ENCODE measurements at places on chromosomes 12 and 14.

GRCh38 chr12:94990222-94990621 lies 13.3 kb downstream of the NDUFA12 start:
- no peak for DNase-seq

- DNase-seq = no peak
Observed at GRCh38 chr12:59396519-59396918, 199.3 kb upstream of the SLC16A7 start.

GRCh38 chr12:85275374-85275773 lies 4.6 kb upstream of the ALX1 start:
- DNase-seq = no peak

- no peak for DNase-seq
Observed at GRCh38 chr14:69428289-69428998, 30.0 kb downstream of the SLC39A9 start.

DNA sequence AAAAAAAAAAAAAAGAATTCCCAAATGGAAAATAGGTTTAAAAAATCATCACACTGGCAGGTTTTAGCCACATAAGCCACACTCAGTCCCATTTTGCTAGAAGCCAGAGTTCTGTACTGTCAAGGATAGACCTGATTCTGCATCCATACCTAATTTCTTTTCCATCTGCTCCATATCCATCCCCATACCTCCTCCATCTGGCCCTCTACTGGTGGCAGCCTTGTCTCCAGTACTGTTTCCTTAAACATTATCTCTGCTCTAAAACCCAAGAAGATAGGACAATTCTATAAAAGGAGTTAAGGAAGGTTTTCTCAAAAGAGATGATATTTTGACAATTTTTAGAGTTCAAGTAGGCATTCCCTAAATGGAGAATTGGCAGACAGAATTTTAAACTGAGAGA lies 26.0 kb upstream of the RXYLT1 start:
- DNase-seq = no peak

- no peak for DNase-seq
Observed at GRCh38 chr12:124605883-124606774, 38.7 kb upstream of the NCOR2 start.

DNA sequence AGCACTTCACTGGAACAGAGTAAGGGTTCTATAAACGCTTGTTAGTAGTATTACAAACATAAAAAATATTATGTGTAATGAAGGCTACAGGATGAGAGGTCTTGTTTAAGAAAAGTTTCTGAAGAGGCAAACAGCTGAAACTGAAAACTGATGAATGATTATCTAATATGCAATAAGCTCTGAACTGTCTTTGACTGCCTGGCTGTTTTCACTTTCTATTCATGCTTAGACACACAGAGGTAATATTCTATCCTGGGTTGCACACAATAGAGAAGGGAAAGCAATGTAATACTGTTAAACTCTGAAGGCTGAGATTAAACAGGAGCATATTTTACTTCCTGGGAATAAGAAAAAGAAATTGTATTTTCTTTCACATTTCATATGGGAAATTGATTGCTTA lies 251.3 kb downstream of the ALX1 start:
- DNase-seq = no peak

DNA sequence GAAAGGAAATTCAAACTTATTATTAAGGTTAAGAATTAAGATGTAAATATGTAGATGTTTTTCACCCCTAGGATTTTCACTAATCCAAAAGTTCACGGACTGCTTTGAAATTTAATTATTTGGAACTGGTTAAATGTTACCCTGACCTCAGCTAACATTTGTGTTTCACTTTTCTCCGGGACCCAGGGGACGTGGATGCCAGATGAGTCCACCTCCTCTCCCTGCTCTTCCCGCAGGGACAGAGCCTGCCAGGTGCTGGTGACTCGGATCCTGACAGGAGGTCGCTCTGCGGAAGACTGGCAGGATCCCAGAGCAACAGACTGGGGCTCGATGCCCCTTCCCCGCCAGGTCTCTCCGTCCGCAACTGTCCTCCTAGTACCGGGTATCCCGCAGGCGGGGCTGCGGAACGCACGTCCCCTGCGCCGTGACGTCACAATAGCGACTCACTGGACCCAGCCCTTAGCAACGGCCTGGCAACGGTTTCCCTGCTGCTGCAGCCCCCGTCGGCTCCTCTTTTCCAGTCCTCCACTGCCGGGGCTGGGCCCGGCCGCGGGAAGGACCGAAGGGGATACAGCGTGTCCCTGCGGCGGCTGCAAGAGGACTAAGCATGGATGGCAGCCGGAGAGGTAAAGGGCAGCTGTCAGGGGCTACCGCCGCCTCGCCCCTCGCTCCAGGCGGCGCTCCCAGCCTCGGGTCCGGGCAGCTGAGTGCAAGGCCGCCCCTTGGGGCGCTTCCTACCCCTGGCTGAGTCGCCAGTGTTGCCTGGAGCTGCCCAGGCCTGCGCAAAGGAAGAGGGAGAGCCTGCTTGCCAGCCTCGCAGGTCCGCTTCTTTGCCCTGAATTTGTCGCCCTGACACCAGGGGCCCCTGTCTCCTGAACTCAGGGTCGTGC lies at the start of gene SPATA7:
Gene SPATA7 (plus strand): TSS at position 446 of the 890 bp plus-strand sequence. CDS start 162 bp downstream, at position 608.
- peak; percentile 40 for DNase-seq

DNA sequence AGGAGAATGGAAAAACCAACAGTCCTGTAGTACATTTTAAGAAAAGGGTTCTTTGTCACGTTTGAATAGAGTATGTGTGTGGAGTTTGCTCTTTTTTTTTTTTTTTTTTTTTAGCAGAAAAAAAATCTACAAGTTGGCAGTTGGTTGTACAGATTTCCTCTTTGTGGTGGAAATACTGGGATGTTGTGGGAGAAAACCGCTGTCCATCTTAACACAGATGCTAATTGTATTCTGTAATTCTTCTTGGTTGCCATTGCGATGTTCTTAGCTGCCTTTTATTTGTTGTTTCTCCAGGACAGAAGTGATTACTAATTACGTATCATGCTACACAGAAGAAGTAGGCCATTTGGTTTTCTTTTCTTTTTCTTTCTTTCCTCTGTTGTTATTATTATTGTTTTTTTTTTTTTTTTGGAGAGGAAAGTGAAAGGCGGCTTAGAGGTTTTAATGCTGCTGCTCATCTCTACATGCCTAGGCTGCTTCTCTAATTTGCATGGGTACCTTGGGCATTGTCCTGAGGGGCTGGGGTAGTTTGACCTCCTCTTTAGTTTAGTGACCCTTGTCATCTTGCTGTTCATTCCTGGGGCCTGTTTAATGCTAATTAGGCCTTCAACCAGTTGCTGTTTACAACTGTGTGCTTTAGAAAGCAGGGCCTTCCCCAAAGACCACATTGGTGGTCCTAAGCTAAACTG lies 94.7 kb downstream of the TMTC2 start:
- DNase-seq = no peak

DNA sequence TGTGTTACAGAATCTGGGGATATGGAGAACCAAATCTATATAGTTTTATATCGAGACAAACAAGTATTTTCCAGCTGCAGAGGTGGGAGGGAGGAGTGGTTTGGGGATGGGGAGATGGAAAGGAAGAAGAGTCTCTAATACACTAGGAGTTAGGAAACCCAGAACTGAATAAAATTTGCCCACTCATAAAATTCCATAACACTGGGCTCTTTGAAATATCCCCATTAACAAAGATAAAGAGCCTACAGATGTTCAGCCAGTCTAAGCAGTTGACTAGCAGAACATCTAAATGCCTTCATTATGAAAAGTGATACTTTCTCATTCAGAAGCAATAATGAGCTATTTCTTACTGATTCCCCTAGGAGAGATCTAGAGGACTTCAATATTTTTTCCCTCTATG lies 151.7 kb upstream of the GZMB start:
- DNase-seq = no peak

DNA sequence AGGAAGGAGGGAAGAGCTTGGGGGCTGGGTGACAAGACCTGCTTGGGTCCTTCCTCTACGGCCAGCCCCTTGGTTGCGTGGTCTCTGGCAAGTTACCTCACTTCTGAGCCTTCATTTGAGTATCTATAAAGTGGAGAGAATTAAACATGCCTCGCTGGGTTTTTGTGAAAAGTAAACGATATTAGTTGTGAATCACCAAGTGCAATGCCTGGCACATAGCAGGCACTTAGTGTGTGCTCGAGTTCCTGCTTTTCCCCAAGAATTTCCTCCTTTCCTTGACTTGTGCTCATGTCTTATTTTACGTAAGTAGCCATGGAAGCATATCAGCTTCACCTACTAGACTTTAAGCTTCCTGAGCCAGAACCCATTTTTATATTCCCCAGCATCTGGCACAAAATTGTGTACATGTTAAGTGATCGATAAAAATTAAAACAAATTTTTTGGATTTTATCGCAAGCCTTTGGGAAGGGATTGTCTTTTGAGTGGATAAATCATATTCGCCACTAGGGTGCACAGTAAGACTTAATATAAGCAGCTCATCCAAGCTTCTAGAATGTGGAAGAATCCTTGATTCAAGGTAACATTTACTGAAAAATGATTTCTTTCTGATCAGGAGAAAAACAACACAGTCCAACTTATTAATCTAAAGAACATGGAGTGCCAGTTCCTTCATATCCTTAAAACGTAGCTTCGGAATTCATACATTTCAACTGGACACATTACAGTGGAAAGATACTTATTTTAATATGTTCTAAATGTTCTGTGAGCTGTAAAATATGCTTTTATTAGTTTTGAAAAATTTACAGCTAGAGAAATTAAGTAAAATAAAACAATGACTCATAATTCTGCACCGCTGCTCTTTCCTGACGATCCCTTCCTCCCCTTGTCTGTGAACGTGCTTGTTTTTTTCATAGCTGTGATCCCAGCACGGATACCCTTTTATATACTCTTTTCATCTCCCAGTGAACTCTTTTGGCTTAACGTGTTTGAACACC lies 62.0 kb downstream of the SLC25A47 start:
- no peak for DNase-seq

DNA sequence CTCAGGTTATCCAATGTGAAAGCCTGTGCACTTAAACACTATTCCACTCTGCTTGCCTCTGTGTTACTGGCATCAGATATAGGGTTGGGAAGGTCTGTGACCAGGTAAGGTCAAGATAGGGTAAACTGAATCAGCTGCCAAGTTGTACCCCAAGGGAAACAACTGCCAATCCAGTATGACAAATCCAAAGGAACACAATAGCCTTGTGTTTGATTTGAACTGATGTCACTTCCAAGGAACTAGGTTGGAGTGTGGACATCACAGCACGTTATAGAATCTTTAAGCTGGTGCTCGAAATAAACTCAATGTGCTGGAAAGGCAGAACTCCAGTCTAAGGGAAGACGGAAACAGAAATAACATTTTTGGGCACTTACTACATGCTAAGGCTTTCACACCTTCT lies 223.4 kb upstream of the BTG1 start:
- DNase-seq = no peak

GRCh38 chr14:68534276-68534675 lies 258.6 kb downstream of the ZFP36L1 start:
- no peak for DNase-seq
